ENCODE measurements at places on chromosomes 5 and 9.

DNA sequence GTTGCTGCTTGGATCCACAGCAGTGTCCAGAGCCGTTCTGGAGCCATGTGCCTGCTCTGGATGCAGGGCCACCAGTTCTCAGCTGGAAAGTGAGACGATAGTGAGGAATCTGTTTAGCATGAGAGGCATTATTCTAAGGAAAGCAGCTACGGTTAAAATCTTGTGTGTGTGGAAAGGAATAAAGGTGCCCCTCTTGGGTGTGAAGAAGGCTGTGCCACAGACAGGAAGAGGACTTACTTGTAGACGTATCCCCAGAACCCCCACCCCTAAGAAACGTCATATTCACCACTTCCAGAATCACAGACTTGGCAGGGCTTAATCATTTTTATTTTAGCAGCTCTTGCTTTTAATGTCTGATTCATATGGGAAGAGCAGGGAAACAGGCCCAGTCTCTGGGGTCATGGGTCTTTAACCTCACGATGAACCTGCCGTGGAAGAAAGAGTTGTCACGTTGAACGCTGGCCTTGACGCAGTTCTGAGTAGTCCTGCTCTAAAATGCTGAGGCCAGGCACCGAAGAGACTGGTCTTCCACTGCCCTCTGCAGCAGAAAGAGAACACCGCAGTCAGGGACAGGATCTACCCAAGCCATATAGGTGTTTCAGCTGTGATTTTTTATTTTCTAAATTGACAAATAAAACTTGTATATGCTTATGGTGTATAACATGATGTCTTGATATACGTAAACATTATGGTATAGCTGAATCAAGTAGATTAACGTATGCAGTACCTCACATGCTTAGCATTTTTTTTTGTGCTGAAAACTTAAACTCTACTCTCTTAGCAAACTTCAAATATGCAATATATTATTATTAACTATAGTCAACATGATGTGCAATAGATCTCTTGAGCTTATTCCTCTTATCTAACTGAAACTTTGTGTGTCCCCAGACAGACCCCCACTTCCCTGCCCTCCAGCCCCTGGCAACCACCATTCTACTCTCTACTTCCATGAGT, 38.8 kb downstream of the CARTPT start:
- DNase-seq = no peak

DNA sequence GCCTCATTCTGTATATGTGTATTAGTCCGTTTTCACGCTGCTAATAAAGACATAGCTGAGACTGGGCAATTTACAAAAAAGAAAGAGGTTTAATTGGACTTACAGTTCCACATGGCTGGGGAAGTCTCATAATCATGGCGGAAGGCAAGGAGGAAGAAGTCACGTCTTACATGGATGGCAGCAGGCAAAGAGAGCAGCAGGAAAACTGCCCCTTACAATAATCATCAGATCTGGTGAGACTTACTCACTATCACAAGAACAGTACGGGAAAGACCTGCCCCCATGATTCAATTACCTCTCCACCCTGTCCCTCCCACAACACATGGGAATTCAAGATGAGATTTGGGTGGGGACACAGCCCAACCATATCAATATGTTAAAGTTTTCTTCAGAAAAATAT, 49.8 kb upstream of the GPBP1 start:
- no peak for DNase-seq

- no peak for DNase-seq
Measured at GRCh38 chr5:27221410-27221809, 183.0 kb upstream of the CDH9 start.

GRCh38 chr5:178730940-178731265, 444 bp upstream of the ZNF354A start:
- DNase-seq = no peak

DNA sequence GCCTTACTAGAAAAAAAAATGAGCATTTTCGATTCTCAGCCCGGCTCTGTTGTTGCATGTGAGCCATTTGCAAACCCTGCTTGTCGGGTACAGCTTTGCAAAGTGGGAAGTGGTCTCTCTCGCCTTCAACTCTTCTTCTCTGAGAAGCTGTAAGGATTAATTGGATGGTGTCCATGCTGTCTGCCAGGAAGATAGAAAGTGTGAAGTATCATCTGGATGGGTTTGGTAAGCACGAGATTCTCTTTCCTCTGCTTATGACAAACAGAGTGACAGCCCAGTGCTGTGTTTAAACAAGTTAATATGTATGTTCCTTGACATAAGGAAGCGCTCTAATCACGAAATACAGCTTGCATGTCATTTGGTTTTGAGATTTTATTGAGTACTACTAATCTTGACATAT, 109.1 kb upstream of the SPATA31D4 start:
- DNase-seq = no peak
